K562 (cell line): ENCODE measurements at places on chromosomes 1 and 21.
A peak's percentile ranks its signal among the peaks of the same experiment; 100 is the strongest.

DNA sequence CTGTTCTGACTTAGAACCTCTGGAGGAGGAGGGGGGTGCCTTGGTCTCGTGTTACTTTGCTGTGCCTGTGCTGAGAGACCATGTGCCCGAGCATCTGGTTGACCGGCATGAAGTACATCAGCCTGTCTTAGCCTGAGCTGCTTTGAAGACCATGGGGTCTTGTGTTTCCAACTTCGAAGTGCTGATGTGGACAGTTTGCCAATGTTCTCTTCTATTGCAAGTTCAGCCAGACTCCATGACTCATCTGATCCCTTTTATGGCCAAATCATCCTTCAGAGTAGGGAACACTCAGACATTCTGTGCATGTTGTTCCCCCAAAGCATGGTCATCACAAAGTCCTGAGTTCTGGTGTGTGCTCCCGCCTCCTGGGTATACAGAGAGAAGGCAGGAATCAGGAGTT lies 6.0 kb upstream of the PLA2G2C start:
- no peak for DNase-seq

- no peak for DNase-seq
Observed at GRCh38 chr1:241163363-241163762, 193.6 kb downstream of the RGS7 start.

- no peak for DNase-seq
Observed at GRCh38 chr1:226575739-226576378, 27.3 kb downstream of the STUM start.

GRCh38 chr1:59553371-59553770 lies 256.5 kb downstream of the FGGY start:
- no peak for DNase-seq

GRCh38 chr1:244830639-244831038 lies 4.8 kb upstream of the COX20 start:
- DNase-seq: no peak

- peak; percentile 36 for DNase-seq
Observed at GRCh38 chr1:24186993-24187790, at the start of gene IFNLR1. Gene IFNLR1 (minus strand): TSS chr1:24187289. CDS start chr1:24187248, 41 bp downstream.

- peak; percentile 32 for DNase-seq
Observed at GRCh38 chr1:179953974-179954492, 577 bp upstream of the CEP350 start.

DNA sequence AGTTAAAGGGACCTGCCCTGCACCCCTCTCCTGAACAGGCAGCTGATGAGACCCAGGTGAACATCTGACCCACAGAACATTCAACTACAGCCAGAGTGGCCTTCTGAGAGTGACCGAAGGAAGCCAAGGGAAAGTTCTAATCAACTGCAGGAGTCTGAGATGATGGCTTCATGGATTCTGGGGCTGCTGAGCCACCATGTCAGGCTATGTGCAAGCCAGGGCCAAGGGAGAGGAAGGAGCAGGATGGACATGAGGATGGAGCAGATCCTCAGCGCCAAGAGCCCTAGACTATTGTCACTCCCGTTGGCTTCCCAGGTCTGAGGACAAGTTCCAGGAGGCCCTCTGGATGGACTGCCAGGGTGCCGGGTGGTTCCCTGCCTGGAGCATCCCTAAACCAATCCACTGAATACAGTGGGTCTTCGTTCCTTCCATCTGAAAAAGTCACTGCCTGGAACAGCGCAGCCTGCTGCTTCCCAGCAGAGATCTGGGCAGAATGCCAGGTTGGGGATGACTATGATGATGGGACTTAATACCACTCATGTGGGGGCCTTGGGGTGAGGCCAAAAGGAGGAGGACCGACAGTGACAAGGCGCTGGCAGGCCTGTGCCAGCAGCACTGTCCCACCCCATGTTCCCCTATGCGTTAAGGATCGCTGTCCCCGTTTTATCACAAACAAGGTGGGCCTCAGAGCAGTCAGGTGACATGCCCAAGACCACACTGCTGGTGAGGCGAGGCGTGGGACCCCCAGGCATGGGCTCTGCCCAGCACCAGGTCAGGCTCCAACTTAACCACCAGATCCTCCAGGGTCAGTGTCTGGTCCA lies 19.8 kb downstream of the SPOCD1 start:
- peak; percentile 49 for DNase-seq

DNA sequence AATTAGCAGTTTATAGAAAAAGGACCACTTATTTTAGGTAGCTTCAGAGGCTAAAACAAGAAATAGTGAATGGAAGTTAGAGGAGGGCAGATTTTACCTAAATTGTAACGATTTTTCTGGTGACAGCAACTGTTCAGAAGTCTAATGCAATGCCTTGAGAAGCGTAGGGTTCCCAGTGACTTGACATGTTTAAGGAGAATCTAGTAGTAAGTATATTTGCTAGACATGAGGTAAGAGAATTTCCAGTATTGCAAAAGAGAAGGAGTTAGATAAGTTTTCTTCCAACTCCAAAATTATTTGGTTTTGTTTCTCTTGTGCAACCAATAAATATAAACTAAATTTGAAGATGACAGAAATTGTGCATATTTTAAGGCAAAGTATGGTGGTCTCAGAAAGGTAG lies 140.0 kb downstream of the SMYD3 start:
- DNase-seq: no peak

- no peak for DNase-seq
Observed at GRCh38 chr1:167515893-167516321, 2.4 kb downstream of the CD247 start.

GRCh38 chr1:84758968-84759491 lies 68.8 kb upstream of the SSX2IP start:
- DNase-seq: no peak

DNA sequence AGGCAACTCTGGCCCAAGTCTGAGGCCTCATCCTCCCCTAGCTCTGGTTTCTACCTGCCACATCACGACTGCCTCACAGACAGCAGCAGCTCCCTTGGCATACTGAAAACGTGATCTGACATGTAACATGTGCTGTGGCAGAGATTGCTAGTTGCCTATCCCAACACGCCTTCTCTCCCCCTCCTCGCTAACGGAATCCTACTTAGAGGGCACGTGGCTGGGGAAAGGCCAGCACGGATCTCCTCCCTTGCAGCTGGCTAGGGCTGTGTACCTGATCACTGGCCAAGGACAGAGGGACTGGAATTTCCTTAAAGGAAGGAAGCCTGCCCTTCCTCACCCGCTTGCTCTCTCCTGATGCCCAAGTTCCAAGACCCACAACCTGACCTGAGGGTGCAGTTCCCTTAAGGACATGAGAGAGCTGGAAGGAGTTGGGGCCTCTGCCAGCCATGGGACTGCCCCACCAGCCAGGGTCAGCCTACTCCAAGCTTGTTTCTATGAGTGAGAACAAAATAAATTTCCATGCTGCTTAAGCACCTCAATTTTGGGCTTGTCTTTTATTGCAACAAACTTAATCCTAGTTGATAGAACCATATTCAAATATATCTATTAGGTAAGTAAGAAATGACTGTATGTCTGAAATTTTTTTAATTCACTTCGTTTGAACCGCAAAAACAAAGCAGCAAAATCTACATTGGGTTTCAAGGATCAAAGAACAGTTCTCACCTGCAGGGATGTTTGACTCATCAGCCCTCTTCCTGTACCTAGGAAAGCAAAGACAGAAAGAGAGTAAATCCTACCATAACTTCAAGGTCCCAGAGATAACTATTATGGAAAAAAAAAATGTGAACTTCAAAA lies 7.2 kb downstream of the SETD4 start:
- DNase-seq: no peak

- DNase-seq: no peak
Observed at GRCh38 chr1:201226859-201227488, 36.4 kb downstream of the IGFN1 start.

GRCh38 chr1:8889103-8889846 lies 10.8 kb upstream of the ENO1 start:
- no peak for DNase-seq

GRCh38 chr1:119885903-119886783 lies 10.2 kb downstream of the ADAM30 start:
- DNase-seq: peak; percentile 74

DNA sequence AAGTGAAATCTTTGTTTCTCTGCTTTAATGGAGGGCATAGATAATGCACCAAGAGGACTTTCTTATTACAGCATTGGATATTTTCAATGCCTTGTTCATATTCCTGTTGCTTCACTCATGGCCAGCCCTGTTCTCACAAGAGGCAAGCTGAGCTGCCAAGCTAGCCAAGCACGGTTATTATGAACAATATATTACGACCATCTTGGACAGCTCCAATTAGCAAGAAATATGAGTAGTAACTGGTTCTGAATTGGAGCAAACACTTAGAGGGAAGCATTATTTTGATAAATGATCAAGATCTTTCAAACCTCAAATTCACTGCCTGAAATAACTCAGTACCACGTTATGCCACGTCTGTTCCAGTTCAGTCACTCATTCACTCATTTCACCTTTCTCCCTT lies 159.8 kb downstream of the SETD4 start:
- no peak for DNase-seq

DNA sequence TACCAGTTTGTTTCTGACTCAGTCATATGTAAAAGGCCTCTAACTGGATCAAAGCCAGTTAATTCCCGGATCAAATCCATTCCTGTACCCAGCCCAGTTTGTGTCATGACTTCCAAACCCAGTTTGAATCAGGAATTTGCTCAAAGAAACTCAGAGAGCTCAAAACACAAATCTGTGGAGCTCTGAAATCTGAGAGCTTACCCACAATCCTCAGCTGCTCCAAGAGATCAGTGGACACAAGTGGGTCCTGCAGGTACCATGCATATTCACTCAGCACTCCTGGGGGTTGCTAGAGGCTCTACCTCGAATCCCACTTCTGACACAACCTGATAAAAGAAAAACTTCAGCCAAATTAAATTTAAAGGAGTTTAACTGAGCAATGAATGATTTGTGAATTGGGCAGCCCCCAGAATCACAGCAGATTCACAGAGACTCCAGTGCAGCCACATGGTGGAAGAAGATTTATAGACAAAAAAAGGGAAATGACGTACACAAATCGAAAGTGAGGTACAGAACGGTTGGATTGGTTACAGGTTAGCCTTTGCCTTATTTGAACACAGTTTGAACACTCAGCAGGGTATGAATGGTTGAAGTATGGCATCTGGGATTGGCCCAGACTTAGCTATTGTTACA lies 11.9 kb upstream of the MRPL55 start:
- no peak for DNase-seq

DNA sequence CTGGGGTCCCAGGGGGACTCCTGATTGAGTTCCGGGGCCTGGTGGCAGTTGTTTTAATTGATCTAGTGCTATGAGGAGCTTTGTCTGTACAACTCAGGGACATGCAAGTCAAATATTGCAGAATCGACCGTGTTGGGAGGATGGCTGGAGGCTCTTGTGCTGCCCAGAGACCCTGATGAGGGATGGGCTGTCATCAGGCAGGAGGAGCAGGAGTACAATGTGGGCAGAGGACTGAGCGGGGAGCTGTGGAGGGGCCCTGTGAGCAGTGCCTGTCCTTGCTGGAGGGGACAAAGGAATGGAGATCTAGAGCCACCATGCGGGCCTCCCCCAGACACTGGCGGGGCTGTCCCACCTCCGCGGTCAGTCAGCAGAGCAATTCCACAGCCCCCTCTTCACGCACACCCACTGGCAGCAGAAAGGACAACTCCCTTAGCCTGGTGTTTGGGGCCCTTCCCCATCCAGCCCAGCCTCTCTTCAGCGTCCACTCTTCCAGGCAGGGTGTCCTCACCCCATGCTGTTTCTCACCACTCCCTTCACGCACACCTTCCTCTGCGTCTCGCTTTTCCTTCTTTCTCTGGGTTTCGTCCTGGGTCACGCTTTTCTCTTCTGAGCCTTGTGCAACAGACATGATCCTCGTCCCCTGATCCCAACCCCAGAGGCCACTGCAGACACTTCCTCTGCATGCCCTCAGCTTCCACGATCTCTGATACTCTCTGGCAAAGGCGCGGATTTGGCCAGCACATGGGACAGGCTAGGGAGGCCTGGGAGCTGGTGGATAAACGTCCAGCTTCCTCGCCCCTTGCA lies 122.6 kb downstream of the GRIK3 start:
- no peak for DNase-seq

DNA sequence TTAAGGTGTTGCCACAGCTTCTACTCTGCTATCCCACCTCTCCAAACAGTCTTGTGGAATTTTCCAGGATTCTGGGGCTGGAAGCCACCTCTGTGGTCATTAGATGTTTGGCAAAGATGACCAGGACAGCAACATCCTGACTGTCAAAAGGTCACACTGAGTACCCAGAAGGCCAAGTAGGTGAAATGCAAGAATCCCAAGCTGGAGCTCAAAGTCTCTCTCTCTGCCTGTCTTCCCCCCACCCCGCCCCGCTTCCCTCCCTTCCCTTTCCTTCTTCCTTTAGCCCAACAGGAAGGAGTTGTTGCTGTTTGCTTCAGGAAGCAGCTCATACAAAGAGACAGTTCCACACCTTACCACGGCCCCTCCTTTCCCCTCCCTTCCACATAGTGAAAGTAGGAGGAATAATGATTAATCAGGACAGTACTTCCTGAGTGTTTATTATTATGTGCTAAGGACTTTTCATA lies 75.6 kb upstream of the SLC2A1 start:
- no peak for DNase-seq

GRCh38 chr21:46125846-46126301 lies 28.0 kb downstream of the COL6A2 start:
- DNase-seq: no peak
